ENCODE measurements at places on chromosomes 4 and X.
A peak's percentile ranks its signal among the peaks of the same experiment; 100 is the strongest.

- no peak for DNase-seq
Measured at GRCh38 chrX:30930679-30931078, 41.6 kb upstream of the TAB3 start.

GRCh38 chr4:30518211-30518610 is 202.0 kb upstream of the PCDH7 start:
- no peak for DNase-seq

DNA sequence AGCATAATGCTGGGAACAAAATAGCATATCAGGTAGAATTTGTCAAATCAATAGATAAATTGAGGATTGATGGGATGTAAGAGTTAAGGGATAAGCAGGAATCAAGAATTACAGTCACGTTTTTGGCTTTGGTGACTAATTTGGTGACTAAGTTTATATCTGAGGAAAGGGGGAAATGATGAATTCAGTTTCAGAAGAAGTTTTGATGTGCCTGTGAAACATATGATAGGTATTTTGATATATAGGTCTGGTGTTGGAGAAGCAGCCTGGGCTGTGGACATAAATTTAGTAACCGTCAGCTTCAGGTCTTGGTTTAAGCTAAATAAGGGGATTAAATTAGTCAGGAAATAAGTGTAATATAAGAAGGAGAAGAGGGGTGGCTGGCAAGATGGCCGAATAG is 79.0 kb upstream of the EDA2R start:
- no peak for DNase-seq

GRCh38 chr4:153326513-153326912 is 18.0 kb upstream of the MND1 start:
- no peak for DNase-seq

DNA sequence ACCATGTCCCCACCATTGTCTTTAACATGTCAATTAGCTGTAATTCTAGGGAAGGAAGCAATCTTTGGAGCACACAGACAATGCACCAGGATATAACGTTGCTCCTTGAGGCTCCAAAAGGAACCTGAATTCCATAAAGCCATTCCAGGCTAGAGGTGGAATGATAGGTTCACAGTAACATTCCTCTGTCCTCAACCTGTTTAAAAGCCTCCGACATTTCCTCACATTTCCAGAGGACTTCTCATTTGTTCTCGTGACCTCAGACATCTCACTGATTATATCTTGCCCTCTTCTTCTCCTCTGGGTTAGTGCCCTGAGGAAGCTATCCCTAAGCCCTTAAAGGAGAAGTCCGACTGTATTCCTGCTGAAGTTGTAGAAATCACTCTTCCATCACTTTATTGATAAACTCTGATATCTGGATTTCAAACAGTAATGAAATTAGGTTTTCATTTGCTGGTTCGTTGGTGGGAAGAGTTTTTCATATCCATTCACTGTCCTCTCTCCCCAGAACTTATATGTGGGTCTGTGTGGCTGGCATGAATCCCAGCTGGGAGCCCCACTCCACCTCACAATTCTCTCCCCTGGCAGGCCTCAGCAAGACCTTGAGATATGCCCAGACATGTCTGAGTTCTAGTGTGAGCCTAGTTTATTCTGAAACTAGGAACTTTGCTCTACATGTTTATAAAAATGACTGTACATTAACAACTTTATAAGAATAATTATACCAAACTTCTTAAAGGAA is 44.2 kb upstream of the PRSS12 start:
- DNase-seq: no peak

DNA sequence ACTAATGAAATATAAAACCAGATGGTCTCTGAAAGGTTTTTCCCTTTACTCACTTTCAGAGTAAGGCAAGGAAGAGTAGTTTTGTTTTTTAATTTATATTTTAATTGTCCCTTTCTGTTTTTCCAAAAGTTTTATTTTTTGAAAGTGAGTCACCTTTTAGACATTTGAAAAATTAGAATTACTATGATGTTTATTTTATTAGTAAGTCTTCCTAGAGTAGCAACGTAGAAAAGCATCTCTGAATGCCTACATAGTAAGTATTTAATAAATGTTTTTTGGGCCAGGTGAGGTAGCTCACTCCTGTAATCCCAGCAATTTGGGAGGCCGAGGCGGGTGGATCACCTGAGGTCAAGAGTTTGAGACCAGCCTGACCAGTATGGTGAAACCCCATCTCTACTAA is 51.1 kb downstream of the TET2 start:
- no peak for DNase-seq

- DNase-seq: peak; percentile 85
Measured at GRCh38 chrX:39896951-39897740, 200.6 kb downstream of the BCOR start.

Data from fibroblast of skin of scalp (primary cell).